ENCODE measurements at places on chromosomes 12 and 14. TPM values are rescaled to one million over a fixed set of nuclear protein-coding genes. Genes with fewer than 3 reads are reported as not detected.

The NOXRED1 gene
- not detected for total RNA-seq

The GPRC5D gene
- not detected for total RNA-seq

The DAO gene
- total RNA-seq, result not detected

The PDE3A gene
- total RNA-seq, result 127 TPM

The SELPLG gene
- 3.7 TPM for total RNA-seq

The PIANP gene
- total RNA-seq, result not detected

The MGP gene
- 454 TPM for total RNA-seq

The P2RX7 gene
- 1.3 TPM for total RNA-seq

The SMIM41 gene
- total RNA-seq, result 0.44 TPM

The MIP gene
- not detected for total RNA-seq

The PAH gene
- not detected for total RNA-seq

The KRT71 gene
- total RNA-seq, result not detected

All from right atrium auricular region (tissue), 2 donors.